Fibroblast of the aortic adventitia (primary cell): ENCODE measurements at places on chromosomes 11 and 22. TPM values are rescaled to one million over a fixed set of nuclear protein-coding genes. Genes with fewer than 3 reads are reported as not detected.

The FAT3 gene
- total RNA-seq = 1.7 and 2.2 TPM in 2 replicates

The TNNI2 gene
- not detected in 2 replicates for total RNA-seq

The NCF4 gene
- not detected in 2 replicates for total RNA-seq

The TMEM191C gene
- 0.08 and 0.45 TPM in 2 replicates for total RNA-seq

The PATE2 gene
- 0.18 and 3.2 TPM in 2 replicates for total RNA-seq

The CCDC73 gene
- total RNA-seq = not detected in 2 replicates

The AMBRA1 gene
- total RNA-seq = 18.0 and 46.9 TPM in 2 replicates

The CD6 gene
- not detected in 2 replicates for total RNA-seq

The ROM1 gene
- 4.6 and 26.4 TPM in 2 replicates for total RNA-seq

The SCT gene
- total RNA-seq = not detected in 2 replicates

The SERPING1 gene
- total RNA-seq = 64.9 and 77.0 TPM in 2 replicates

- peak; percentile 67 for DNase-seq
Observed at GRCh38 chr11:34366522-34366921, 8.7 kb upstream of the ABTB2 start.

DNA sequence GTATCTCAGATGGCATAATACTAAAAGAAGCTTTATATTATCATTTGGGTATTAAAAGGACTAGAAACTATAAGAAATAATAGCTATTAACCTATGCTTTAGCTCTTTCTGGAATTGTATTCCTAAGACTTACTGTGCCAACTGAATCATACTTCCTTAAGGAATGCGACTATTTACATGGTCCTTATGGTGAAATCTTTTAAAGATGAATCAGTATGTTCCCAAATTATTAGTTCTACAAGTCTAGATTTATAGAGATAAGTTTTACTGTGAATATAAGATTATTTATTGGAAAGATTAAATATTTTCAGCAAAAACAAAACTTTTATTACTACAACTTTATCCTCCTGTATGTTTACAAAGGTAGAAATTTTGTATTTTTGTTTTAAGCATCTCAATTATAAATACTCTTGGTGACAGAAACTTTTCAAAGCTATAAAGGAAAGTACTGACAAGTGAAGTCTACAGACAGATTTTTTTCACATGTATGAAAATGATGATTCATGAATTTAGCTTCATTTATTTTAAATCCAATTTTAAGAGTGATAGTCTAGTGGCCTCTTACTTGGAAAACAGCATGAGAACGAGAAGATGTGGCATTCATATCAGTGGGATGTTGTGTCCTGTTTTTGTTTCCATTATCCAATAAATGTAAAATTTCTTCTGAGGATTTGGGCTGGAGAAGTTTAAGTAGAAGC is 17.8 kb downstream of the KIF18A start:
- DNase-seq = peak; percentile 65

DNA sequence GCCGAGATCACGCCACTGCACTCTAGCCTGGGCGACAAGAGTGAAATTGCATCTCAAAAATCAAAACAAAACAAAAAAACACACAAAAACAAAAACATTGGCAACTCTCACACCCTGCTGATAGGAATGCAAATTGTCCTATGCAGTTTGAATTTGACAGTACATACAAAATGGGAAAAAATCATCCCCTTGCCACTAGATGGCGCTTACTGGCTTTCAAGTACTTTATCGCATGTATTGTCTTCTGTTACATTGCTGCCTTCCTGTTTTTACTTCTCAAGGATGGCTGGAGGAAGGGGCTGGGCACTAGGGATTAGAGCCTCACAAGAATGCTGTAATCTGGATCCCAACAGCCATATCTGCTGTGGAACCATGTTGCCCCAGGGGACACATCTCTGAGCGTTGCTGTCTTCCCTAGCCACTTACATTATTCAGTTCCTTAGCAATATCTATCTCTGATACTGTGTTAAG is 59.4 kb upstream of the A4GALT start:
- DNase-seq = peak; percentile 98

- no peak for DNase-seq
Observed at GRCh38 chr22:50674130-50674500, 1.5 kb downstream of the SHANK3 start.

- DNase-seq = no peak
Observed at GRCh38 chr11:116173941-116174911, 598.6 kb downstream of the BUD13 start.

DNA sequence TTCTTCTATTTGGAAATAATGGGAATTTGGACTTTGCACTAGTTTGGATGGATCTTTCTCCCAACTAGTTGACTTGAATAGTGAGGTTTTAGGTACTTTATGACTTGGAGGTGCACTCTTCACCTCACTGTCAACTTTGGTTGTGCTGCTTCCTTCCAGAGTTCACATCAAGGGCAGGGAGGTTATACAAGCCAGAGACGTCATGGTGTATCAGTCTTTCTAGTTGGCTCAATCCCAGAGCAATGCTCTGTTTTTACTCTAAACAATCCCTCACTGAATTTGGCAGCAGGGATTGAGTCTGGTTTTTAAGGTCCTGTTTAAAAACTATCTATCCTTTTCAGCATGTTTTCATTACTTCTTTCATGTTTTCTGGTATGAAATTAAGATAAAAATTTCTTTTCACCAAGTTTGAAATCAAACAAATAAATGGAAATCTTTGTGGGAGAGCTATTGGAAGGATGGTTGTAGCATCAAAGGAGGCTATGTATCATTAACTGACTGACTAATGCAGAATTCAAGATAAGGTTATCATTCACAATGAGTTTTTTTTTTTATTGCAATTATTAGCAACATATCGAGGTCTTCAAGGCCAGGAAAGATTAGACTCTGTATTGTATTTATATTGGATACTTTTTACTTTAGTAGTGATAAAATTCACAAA is 28.0 kb upstream of the ZBED5 start:
- DNase-seq = peak; percentile 93

- no peak for DNase-seq
Observed at GRCh38 chr11:66684635-66685034, 6.9 kb upstream of the RBM4B start.

DNA sequence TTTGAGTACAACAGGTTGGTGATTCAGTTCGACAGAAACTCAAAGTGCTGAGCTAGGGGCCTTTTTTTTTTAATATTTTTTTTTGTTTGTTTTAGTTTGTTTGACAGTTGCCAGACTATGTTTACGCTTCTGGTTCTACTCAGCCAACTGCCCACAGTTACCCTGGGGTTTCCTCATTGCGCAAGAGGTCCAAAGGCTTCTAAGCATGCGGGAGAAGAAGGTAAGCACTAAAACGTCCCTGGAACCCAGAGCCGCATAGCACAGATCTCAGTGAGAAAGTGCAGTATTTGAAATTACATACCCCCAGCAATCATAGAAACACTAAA is 649 bp downstream of the PRRG4 start:
- no peak for DNase-seq

GRCh38 chr11:6646576-6646917 is 9.1 kb downstream of the DCHS1 start:
- DNase-seq = peak; percentile 76

- DNase-seq = no peak
Observed at GRCh38 chr11:62930666-62931065, 9.5 kb upstream of the CHRM1 start.

- no peak for DNase-seq
Observed at GRCh38 chr11:65065851-65066250, 7.5 kb upstream of the NAALADL1 start.

GRCh38 chr11:72116019-72116755 is 3.7 kb upstream of the ANAPC15 start:
- no peak for DNase-seq

DNA sequence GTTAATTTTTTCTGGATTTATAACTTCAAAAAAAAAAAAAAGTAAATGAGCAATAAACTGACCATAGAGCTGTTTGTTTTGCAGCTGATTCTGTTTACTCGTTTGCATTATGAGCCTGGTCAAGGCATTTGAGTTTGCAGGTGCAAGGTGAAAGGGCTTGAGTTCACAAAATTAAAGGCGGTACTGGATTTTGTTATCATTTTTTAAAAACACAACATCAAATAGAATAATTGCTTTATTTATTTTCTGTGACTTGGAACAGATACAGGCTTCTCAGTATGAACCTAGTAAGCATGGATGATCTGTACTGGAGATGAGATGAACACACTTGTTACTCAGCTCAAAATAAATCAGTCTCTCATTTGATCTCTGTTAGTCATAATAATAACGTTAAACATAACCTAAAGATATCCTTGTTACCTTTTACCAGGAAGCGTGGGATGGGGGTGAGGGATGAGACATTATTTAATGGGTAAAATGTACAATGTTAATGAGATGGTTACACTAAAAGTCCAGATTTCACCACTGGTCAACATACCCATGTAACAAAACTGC is 137.8 kb downstream of the LUZP2 start:
- no peak for DNase-seq

- DNase-seq = no peak
Observed at GRCh38 chr22:33873666-33874065, 46.6 kb downstream of the LARGE1 start.

- DNase-seq = no peak
Observed at GRCh38 chr11:61120099-61120705, 17.9 kb downstream of the CD5 start.

GRCh38 chr22:37223965-37224551 is 11.8 kb upstream of the SSTR3 start:
- no peak for DNase-seq

- DNase-seq = no peak
Observed at GRCh38 chr11:129989149-129989813, 13.4 kb downstream of the PRDM10 start.

DNA sequence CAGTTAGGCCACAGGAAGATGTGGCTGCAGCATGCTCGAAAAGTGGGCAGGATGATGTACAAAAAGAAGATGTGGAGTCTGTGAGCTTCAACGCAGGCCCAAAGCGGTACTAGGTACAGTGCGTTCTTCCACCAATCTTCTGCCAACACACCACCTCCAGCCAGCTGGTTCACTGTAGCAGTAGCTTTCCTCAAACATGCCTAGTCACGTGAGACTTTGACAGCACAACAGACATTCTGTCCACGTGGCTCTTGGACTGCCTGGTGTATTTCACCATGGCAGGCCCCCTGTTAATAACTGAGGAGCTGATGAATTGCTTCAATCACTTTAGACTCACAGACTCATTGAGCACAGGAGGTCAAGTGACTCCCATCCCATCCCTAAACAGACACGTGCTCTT is 14.1 kb downstream of the SYN3 start:
- no peak for DNase-seq

- DNase-seq = no peak
Observed at GRCh38 chr11:68049509-68050370, 10.9 kb downstream of the TCIRG1 start.

- no peak for DNase-seq
Observed at GRCh38 chr11:65213322-65214211, 31.8 kb downstream of the CAPN1 start.

DNA sequence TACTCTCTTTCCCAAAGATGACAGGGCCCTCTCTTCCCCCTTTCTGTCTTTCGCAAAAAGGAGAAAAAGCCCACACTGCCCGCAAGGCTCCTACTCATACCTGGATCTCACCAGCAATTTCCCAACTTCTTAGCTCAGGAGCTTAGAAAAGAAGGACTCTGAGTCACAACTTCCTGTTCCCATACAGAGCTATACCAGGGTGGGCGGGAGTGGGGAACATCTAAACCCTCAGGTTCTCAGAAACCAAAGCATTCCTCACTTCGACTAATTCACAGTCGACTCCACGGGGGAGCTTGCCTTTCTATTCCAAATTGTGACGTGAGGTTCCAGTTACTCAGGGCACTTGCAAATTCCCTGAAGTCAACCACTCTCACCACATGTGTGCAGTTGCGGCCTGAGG is 61.9 kb downstream of the MTNR1B start:
- no peak for DNase-seq

DNA sequence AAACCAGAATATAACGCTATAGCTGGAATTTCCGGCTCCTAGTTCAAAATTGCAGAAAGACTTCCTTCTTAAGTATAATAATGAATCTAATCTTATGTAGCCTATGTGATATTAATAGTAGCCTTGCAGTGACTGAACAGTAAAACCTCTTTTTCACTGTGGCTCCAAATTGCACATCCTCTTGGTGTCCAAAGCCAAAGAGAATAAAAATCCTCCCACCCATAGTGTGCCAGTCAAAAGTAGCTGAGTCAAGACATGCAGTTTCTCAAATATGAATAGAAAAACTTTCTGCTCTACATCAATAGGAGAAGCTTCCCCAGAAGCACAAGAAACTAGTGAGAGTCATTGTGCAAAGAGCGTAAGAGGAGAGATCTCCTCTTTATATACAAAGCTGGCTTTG is 76.0 kb upstream of the PICALM start:
- no peak for DNase-seq

DNA sequence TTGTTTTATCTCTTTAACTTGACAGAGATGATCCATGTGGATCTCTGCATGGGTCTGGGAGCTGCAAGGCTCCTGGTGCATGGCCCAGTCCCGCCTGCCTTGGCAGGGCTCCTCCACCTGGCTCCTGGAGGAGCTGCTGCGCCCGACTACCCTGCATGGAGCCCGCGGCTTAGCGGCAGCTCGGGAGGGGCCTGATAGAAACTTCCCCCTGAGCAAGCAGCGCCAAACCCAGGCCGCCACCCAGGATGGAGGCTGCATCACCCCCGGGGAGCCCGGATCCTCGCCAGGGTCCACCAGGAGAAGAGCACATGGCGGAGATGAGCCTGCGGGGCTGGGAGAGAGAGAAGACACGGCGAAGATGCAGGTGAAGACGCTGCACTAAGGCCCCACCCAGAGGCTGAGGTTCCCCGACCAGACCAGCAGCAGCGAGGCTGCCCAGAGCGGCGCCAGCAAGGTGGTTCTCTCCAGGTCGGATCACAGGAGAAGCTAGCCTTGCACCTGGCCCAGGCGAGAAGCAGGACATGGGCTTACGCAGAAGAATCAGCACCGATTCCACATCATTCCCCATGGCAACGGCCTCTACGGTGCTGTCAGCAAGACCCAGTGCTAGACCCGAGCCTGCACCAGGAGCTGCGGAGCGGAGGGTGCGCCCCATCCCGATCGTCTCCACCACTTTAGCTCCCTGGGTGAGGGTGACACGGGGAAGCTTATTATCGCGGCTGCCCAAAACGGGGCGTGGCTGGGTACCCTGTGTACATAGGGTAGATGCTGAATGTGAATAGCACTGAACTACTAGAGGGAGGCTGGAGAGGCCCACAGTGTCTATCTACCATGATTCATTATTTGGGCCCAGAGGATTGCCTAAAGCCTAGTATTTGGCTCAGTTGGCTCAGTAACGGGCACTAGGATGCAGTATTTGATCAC is 41.3 kb upstream of the VPREB1 start:
- DNase-seq = no peak

GRCh38 chr11:79512706-79513469 is 72.1 kb upstream of the TENM4 start:
- no peak for DNase-seq

- no peak for DNase-seq
Observed at GRCh38 chr11:101803651-101804050, 111.2 kb upstream of the CEP126 start.

DNA sequence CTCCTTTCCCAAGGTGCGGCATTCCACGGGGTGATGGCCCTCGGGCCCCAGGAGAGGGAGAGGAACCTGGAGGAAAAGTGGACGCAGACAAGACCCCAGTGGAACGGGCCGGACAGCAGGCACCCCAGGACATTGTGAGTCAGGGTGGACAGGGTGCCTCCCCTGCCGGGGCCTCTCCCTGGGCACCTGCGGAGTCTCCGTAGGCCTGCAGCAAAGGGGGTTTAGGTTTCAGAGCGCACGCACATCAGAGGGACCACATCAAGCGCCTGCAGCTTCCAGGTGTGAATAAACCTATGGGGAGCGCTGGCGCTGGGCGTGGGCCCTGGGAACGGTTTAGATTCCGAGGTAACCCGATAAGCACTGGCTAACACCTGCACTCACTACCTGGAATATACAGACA is 22.7 kb upstream of the FGF19 start:
- no peak for DNase-seq

- DNase-seq = peak; percentile 46
Observed at GRCh38 chr11:35688023-35688422, 25.4 kb downstream of the TRIM44 start.
